ENCODE measurements at places on chromosomes 12 and 14.

DNA sequence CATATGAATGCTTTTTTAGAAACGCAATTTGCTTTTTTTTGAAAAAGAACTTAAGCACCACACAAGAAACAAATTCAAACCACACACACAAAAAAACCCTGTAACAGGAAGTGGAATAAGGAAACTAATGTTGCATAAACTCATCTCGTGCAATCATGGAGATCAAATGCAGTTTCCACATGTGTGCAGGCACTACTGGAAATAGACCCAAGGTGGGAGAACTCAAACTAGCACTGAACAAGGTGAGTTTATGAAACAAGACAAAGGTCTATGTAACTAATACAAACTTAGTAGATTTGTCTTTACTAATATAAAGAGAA lies 17.5 kb downstream of the NIN start:
- DNase-seq, result peak; percentile 86

DNA sequence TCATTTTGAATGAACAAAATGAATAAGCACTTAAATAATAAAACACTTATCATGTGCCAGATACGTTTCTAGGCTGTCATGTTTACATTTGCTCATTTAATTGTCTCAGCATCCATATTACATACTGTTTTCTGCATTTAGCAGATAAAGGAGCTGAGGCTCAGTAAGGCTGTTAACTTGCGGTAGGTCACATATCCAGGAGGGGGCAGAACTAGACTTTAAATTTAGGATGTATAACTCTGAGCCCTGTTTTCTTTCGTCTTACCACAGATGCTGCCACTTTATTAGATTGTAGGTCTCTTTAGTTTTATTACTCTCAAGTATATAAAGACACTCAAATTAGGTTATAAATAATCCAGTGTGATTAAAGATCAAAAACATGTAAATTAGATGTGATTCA lies 17.7 kb downstream of the IRAK4 start:
- DNase-seq, result peak; percentile 76

- peak; percentile 70 for DNase-seq
Observed at GRCh38 chr14:50954811-50955372, 10.6 kb upstream of the PYGL start.

- DNase-seq, result no peak
Observed at GRCh38 chr14:22097072-22097471, 423.5 kb upstream of the OR4E1 start.

DNA sequence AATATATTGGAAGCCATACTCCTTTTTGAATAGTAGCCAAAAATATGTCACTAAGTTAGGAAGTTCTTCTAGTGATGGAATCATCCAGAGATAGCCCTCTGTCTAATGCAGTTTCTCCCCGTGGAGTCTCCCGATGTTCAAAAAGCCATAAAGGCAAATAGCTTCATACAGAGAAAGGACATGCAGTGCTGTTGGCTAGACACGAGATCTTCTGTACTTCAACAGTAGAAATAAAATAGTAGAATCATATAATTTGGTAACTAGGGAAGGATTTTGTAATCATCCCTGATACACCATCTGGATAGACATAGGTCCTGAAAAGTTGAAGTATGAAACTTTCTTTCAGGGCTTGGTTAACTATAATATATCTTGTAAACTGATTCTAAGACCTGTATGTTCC lies 27.6 kb downstream of the LRFN5 start:
- no peak for DNase-seq
